ENCODE measurements at places on chromosomes 1 and 21.

- no peak for DNase-seq
These were observed 352 bp downstream of the MEX3A start for GRCh38 chr1:156081917-156082308.

DNA sequence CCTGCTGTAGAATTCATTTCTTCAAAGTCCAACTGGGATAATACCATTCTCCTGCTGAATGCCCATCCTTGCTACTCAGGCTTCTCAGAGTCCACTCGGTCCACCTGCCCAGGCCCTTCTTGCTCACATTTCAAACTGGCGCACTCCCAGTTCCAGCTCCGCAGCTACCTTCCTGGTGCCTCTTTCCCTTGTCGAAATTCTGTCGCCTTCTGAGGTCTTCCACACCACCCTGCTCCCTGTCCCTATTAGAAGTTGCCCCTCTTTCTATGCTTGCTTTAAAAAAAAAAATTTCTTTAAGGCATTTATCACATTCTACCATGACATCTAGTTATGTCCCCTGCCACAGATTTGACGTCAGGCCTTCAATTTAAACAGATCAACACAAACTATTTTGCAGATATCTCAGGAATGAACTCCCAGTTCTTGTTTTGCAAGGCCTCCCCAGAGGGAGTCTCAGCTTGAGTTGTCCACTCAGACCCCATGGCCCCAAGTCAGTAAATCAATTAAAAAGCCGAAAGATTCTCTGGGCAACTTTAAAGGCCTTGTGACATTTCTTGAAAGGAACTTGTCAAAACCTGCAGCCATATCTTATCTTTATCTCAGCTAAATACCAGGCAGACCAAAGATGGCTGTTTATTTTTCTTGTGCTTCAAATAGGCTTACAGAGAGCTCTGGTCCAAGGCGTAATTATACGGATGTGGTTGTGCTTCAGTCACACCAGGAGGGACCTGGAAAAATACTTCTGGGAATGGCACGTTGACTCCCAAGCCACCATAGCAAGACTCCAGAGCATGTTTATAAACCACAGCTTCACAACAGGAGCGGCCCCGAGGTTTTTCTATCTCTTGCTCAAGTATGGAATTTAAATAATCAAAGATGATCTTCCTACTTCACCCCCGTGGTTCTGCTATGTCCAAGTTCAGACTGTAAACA, 2.2 kb downstream of the FAM89A start:
- no peak for DNase-seq

DNA sequence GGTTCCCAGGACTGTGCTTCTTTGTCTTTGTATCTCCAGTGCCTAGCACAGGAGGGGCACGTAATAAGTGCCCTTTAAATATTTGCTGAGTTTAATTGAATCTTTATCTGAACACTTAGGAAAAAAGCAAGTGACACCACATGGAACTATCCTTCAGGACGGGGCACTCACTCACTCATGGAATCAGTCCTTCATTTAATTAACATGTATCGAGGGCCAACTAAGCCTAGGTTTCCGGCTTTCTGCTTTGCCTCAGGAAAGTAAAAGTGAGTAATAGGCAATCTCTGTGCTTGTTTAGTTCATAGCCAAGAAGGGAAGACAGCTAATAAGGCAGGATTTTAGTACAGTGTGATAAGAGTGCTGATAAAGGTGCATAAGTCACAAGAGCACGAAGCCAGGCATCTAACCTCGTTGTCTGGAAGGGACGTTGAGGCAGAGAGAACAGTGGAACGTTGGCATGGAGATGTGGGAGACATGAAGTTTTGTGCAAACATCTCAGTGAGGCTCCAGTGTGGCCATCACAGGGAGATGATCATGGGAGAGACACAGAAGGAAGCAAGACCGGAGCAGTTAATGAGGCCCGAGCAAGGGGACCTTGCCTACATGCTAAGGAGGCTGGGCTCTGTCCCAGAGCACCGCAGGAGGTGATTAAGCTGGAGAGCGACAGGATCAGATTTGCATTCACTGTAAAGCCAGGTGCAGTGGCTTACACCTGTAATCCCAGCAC, 54.1 kb upstream of the TRIM67 start:
- DNase-seq, result no peak

GRCh38 chr1:24177161-24177560, 9.9 kb downstream of the IFNLR1 start:
- no peak for DNase-seq

DNA sequence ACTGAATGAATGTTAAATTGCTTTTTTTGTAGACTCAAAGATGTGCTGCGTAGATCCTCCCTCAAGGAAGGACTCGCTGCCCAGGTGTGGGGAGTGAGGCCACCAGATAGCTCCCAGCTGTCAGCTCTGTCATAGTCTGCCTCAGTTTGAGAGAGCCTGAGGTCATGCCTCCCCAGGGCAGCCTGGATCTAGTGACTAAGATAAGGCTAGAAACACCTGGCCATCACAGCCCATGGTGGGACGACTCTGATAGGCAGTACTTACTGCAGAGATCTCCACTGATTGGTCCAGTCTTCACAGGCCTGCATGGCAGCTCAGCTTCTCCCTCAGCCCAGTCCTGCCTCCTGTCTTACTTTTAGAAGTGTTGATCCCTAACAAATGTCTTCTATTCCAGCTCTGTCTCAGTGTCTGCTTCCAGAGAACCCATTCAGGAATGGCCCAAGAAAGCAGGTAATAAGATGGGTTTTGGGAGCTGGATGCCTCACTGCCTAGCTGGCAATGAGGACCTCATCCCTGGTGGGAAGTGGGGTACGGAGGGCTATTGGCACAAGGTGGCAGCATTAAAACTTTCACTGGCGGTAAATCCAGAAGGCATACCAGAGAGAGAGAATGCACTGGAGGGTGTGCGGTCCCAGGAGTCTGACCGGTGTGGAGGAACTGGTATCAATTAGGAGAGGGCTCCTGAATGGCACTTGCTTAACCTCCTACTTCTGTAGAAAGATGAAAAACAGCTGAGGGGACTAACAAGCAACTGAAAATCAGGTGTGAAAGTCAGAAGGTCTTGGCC, 55.3 kb upstream of the GPR37L1 start:
- no peak for DNase-seq

DNA sequence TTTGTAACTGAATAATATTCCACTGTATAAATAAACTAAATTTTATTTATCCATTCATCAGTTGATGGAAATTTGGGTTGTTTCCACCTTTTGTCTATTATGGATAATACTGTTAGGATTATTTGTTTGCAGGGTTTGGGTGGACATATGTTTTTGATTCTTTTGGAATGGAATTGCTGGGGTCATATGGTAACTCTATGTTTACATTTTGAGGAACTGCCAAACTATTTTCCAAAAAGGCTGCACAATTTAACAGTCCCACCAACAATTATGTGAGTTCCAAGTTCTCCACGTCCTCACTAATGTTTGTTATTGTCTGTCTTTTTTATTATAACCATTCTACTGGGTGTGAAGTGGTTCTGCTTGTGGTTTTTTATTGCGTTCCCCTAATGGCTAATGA, 4.3 kb upstream of the SERBP1 start:
- DNase-seq, result no peak

GRCh38 chr1:206112600-206113301, 4.4 kb downstream of the AVPR1B start:
- no peak for DNase-seq

Measured in stimulated activated CD4-positive, alpha-beta T cell treated with anti-CD3 and anti-CD28 coated beads, Interleukin-2, amount 100 ng/mL, for 24 hours (primary cell).